ENCODE measurements at places on chromosomes 16 and 17.
A peak's percentile ranks its signal among the peaks of the same experiment; 100 is the strongest.

- DNase-seq, result no peak
These were observed 6.2 kb downstream of the SAMD14 start for GRCh38 chr17:50123649-50124349.

DNA sequence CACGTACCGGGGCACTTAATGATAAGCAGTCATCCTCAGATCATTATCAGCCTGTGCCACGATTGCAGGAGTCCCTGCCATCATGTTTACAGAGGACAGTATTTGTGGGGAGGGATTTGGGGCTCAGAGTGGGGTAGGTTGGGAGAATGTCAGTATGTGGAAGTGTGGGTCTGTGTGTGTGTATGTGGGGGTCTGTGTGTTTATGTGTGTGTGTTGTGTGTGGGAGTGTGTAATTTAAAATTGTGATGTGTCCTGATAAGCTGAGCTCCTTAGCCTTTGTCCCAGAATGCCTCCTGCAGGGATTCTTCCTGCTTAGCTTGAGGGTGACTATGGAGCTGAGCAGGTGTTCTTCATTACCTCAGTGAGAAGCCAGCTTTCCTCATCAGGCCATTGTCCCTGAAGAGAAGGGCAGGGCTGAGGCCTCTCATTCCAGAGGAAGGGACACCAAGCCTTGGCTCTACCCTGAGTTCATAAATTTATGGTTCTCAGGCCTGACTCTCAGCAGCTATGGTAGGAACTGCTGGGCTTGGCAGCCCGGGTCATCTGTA lies 13.5 kb upstream of the EFCAB13 start:
- DNase-seq, result no peak

- no peak for DNase-seq
These were observed 19.2 kb downstream of the SGF29 start for GRCh38 chr16:28572696-28573510.

DNA sequence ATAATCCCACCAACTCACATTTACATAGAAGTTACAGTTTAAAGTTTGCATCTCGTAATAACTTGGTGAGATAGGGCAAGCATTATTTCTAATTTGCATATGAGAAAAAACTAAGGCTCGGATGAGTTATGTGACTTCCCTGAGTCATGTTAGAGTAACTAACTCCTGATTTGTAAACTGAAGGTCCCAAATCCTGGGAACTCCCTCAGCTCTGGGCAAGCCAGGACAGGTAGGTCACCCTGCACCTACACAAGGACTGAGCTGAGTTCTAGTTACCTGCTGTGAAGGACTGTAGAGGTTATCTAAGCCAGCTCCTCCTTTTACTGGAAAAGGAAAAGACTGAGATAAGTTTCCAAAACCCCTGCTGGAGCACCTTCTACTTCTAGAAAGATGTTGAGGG lies 92.1 kb upstream of the HLF start:
- no peak for DNase-seq

GRCh38 chr17:13044572-13045065 lies 26.8 kb upstream of the ELAC2 start:
- no peak for DNase-seq

GRCh38 chr17:39834017-39834416 lies 30.1 kb downstream of the IKZF3 start:
- no peak for DNase-seq

- no peak for DNase-seq
These were observed 44.9 kb upstream of the DLX4 start for GRCh38 chr17:49924116-49924515.

GRCh38 chr16:89089120-89089519 lies 4.5 kb upstream of the ACSF3 start:
- DNase-seq, result no peak

GRCh38 chr16:4534151-4534790 lies 4.3 kb downstream of the CDIP1 start:
- no peak for DNase-seq

- DNase-seq, result peak; percentile 15
These were observed 25.0 kb downstream of the MRC2 start for GRCh38 chr17:62652251-62653001.

DNA sequence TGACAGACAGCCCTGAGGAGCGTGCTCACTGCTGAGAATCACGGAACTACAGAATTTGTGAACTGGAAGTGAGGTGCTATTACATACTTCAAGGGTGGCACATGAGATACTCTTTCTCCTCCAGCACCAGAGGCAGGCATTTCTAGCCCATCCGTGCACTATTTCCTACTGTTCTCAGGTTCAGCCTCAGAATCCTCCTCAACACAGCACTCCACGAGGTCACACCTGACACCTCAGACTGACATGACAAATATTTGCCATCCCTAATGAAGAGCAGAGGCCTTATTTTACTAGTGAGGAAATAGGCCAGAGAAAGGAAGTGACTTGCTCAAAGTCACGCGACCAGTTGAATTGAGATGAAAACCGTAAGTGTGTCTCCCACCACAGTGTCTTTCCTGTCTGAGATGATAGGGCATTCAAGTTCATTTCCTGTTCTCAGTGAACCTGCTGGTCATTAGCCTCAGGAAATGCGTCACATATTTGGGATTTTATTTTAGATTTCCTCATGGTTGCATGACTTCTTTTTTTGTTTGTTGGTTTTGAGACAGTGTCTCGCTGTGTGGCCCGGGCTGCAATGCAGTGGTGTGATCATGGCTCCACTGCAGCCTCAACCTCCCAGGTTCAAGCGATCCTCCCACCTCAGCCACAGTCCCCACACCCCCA lies 23.6 kb downstream of the SEZ6 start:
- peak; percentile 31 for DNase-seq

DNA sequence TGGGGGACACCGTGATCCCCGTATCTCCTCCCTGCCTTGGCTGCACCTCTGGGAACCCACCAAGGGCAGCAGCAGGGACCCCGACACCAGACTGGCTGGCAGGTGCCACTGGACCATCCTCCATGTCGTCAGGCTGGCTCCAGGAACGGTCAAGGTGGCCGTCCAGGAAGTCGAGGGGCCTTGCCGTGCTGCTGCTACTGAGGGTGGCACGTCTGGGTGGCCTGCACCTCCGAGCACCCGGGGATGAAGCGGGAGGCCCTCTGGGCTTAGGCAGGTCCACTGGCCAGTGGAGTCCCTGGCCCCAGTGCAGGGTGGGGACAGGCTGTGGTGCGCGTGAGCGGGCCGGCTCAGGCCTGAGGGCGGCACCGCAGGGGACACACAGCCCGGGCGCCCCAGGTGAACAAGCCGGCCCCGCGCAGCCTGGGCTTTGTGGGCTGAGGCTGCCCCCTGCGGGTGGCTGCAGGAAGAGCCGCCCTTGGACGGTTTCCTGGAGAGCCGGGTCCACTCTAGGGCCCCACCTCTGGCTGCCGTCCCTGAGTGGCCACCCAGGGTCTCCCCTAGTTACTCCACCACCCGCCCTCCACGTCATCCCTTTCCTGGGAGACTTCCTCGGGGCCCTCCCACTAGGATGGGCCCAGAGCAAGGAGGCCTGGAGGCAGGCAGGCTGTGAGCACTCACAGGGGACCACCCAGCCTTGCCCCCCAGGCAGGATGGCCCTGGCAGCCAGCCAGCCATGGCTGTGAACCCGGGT lies 42.8 kb upstream of the ZC3H18 start:
- peak; percentile 29 for DNase-seq

GRCh38 chr16:12907670-12908233 lies 6.4 kb downstream of the SHISA9 start:
- DNase-seq, result no peak

DNA sequence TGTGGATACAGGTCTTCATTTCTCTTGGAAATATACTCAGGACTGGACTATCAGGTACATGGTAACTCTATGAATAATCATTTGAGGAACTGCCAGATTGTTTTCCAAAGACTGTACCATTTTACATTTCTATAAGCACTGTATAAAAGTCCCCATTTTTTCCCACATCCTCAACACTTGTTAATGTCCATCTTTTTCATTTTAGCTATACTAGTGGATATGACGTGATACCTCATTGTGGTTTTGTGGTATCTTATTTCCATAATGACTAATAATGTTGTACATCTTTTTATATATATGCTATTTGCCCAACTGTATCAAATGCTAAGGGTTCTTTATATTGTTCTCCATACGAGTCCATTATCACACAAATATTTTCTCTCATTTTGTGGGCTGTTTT lies 22.9 kb downstream of the NUP88 start:
- no peak for DNase-seq

DNA sequence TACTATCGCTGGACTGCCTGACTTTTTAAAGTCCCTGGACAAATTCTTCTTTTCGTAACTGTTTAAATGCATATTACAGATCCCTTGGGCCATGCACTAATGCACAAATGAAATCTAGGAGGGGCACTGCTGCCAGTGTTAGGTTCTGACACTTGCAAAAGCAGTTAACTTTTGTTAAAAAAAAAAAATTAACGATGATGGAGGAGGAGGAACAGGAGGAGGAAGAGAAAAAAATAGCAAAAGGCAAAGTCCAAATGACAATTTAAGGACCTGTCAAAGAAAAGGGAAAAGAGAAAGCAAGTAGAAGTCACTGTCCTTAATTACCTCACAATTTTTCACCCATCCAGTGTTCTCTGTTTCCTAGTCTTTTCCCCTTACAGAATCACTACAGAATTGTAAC lies 97.8 kb upstream of the CORO6 start:
- DNase-seq, result no peak

- DNase-seq, result no peak
These were observed 3.3 kb upstream of the STH start for GRCh38 chr17:45995627-45996270.

DNA sequence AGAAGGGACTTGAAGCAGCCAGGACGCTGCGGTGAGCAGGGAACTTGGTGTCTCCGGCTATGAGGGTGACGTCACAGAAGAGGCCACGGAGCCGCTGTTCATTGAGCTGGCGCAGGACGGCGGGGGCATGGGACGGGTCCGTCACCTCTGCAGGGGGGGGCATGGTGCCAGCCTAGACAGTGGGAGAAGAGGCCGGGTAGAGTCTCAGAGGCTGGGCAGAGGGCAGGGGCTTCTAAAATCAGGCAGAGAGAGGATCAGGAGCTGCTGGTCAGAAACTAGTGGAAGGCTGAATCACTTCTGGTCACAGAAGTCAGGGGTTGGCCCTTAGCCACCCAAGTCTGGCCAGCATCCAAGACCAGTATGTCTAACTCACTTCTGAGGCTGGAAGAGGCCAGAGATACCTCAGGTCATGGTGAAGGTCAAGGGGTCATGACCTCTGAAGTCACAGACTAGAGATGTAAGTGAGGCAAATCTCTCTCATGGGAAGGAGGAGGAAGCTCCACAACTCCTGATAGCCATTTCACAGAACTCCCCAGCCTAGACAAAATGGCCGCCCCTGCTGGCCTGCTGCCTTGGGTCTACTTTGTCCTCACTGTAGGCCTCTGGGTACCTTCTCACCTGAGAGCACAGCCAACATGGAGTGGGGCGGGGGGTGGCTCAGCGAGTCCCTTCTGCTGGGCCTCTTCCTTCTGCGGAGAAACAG lies 12.6 kb downstream of the ZBTB4 start:
- DNase-seq, result no peak

- no peak for DNase-seq
These were observed 777 bp downstream of the FOXN1 start for GRCh38 chr17:28506763-28507487.

- DNase-seq, result no peak
These were observed 18.8 kb upstream of the NOS2 start for GRCh38 chr17:27819145-27819544.

GRCh38 chr16:12403746-12404658 lies 399.7 kb downstream of the CPPED1 start:
- DNase-seq, result no peak

- no peak for DNase-seq
These were observed 230.5 kb upstream of the CACNG5 start for GRCh38 chr17:66604376-66604775.

- peak; percentile 12 for DNase-seq
These were observed 6.8 kb upstream of the TBC1D3B start for GRCh38 chr17:36183001-36183971.

DNA sequence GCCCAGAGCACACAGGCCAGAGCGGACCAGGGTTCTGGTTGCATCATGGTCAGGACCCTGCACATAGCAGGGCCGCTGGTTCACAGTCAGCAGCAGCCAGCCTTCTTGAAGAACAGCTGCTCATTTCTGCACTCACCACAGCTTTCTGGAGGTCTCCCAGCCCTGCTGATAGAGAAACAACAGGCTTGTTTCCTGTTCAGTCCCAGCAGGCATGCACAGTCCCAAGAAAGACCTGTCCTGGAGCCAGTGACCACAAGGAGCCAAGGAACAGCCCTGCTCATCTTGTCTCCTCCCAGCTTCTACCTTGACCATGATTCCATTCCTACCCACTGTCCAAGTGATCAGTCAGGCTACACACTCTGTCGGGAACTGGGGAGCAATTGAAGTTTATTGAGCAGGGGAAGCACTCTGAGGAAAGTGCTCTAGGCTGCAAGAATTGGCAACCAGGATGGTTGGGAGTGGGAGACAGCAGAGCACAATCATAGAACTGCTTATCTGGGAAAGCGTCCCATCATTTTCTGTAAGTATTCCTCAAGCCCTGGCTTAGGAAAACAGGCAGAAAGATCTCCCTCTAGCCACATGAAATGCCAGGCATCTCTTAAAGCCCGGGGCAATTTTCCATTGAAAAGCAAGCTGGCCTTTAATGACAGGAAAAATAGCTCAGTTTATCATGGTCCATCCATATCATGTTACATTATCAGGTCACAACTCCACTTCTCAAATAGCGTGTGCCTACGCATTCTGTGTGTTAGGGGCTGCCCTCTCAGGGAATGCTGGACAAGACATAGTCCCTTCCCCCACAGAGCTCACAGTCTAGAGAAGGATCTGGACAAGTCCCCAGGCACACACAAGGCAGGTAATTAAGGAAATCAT lies 155.4 kb upstream of the FOXF1 start:
- DNase-seq, result no peak

DNA sequence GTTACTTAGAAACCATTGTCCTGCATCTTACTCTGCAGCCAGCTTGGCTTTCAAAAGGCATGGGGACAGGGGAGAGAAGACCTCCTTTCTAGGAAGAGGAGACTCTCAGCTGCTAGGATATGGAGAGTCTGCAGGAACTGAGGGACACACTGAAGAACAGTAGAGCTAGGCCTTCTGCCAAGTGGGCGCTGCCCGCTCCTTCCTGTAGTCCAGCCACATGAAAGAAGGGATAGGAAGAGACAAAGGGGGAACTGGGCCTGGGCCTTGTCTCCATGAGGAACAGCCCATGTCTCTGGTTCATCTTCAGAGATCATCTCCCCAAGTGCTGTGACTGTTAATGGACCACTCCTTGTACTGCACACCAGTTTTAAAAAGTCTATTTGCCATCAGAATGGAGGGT lies 78.4 kb downstream of the SYCE1L start:
- no peak for DNase-seq

DNA sequence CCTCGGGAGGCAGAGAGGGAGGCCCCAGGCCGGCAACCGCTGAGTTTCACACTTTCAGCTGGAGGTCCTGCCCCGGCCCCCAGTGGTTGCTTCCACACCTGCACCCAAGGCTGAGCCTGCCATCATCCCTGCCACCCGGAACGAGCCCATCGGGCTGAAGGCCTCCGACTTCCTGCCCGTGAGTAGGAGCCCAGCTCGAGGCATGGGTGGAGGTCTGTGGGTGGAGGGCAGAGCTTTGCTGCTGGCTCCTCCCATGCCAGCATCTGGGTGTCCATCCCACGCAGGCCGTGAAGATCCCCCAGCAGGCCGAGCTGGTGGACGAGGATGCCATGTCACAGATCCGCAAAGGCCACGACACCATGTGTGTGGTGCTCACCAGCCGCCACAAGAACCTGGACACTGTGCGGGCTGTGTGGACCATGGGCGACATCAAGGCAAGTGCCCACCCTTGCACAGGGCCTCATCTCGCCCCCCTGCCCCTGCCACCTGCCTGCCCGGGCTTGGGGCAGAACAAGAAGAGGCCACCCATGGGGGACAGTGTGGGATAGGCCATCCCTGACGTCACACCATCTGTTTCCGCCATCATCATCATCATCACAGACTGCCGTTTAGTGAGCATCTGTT lies 19.6 kb downstream of the KATNB1 start:
- DNase-seq, result no peak
